ENCODE measurements at places on chromosomes 1 and 21. TPM values are rescaled to one million over a fixed set of nuclear protein-coding genes. Genes with fewer than 3 reads are reported as not detected.

- H3K27ac ChIP-seq, result no peak overlapping the region
- H3K27me3 ChIP-seq, result no peaks in the 10 kb centered on the region
- no peaks in the 10 kb centered on the region for H3K36me3 ChIP-seq
- H3K4me3 ChIP-seq, result no peak overlapping the region
- no peaks in the 10 kb centered on the region for H3K4me1 ChIP-seq
Observed at GRCh38 chr1:202801175-202801574, 7.0 kb downstream of the KDM5B start.

DNA sequence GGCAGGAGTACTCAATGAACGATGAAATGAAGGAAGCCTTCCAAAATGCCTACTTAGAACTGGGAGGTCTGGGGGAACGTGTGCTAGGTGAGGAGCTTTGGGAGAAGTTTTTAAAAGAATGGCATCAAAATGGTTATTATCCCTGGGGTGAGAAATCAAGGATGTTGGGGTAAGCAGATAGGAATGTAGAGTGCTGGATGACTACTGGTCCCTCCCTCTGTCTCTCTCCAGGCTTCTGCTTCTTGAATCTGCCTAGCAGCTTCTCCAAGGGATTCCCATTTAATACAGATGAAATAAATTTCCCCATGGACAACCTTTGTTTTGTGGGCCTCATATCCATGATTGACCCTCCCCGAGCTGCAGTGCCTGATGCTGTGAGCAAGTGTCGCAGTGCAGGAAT, 19.0 kb upstream of the CASQ1 start:
- H3K4me1 ChIP-seq, result no peaks in the 10 kb centered on the region
- no peak overlapping the region for H3K27ac ChIP-seq
- H3K4me3 ChIP-seq, result no peak overlapping the region
- no peak for DNase-seq
- H3K27me3 ChIP-seq, result no peaks in the 10 kb centered on the region
- no peaks in the 10 kb centered on the region for H3K36me3 ChIP-seq

GRCh38 chr1:236098267-236098666, 33.4 kb upstream of the NID1 start:
- H3K27me3 ChIP-seq, result no peaks in the 10 kb centered on the region
- DNase-seq, result no peak
- H3K4me3 ChIP-seq, result no peak overlapping the region
- peaks cover 6% of the 10 kb centered on the region for H3K4me1 ChIP-seq

DNA sequence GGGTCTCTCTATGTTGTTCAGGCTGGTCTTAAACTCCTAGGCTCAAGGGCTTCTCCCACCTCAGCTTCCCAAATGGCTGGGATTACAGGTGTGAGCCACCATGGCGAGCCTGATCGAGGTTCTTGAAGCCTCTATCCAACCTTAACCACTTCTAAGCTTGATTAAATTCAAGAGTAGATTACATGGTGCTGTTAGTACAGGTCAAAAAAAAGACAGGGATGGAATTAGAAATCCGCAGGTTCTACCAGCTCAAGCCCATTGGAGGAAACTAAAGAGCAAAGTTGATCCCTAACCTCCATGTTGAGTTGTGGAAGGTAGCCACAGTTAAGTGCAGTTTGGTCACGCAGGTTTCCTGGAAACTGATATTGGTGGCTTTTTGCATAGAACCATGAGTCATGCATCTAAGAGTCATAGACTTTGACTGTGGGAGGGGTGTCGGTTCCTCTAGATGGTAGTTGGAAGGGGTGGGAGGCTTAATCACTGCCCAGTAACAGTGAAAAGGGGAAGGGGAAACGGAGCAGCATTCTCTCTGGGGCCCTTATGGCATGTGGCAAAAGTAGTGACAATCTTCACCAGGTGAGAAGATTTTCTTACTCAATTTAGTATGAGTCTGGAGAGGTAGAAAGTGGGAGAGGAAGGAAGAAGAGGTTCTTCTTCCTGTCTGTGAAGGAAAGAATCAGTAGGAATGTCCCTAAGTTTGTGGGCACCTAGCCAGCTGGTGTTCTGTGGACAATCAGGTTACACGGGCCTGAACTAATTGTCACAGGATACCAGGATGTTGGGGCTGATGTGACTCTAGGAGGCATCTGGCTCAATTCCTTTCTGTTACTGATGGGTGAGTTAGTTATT, 7.0 kb downstream of the CD53 start:
- no peaks in the 10 kb centered on the region for H3K4me1 ChIP-seq
- no peaks in the 10 kb centered on the region for H3K27me3 ChIP-seq
- no peaks in the 10 kb centered on the region for H3K36me3 ChIP-seq
- no peak overlapping the region for H3K27ac ChIP-seq

- H3K4me3 ChIP-seq, result no peak overlapping the region
- peak overlapping the region; percentile 98 for H3K27ac ChIP-seq
- no peaks in the 10 kb centered on the region for H3K36me3 ChIP-seq
Observed at GRCh38 chr21:46093668-46094400, 4.1 kb upstream of the COL6A2 start.

- no peaks in the 10 kb centered on the region for H3K27me3 ChIP-seq
- H3K4me1 ChIP-seq, result no peaks in the 10 kb centered on the region
- H3K36me3 ChIP-seq, result no peaks in the 10 kb centered on the region
- no peak overlapping the region for H3K4me3 ChIP-seq
- DNase-seq, result no peak
- peak overlapping the region; percentile 39 for H3K27ac ChIP-seq
Observed at GRCh38 chr1:172699111-172699510, 40.2 kb downstream of the FASLG start.

DNA sequence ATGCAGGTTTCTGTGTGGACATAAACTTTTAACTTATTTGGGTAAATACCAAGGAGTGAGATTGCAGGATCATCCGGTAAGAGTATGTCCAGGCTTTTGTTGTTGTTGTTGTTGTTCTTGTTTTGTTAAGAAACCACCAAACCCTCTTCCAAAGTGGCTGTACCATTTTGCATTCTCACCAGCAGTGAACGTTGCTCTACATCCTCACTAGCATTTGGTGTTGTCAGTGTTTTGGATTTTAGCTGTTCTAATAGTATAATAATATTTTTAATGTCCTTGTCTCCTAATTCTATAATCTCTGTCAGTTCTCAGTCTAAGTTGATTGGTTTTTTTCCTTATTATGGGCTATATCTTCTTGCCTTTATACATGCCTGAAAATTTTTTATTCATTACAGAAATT, 37.8 kb downstream of the TENT5C start:
- H3K36me3 ChIP-seq, result no peaks in the 10 kb centered on the region
- H3K4me1 ChIP-seq, result no peaks in the 10 kb centered on the region
- no peak overlapping the region for H3K4me3 ChIP-seq
- H3K27me3 ChIP-seq, result no peaks in the 10 kb centered on the region

DNA sequence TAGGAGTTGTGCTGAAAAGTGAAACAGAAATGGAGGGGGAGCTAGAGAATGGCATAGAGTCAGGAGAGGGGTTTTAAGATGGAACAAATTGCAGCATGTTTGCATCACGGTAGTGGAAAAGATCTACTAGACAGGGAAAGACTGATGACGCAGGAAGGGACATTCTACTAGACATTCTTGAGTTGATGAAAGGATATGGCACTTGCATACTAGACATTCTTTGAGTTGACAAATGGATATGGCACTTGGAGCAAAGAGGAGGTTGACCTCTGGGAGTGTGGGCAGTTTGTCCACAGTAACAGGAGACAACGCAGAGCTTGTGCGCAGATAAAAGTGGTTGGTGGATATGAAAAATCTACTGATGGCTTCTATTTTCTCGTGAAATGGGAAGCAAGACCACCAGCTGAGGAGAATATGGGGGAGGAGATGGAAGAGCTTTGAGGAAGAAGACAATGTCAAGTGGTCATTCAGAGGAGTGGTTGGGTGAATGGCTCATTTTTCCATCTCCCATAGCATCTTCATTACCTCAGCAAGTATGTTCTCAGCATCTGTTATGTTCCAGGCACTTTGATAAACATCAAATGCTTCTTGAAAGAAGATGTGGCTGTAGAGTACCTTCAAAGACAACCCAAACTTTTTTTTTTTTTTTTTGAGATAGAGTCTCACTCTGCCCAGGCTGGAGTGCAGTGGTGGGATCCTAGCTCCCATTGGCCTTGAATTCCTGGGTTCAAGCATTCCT, 2.4 kb upstream of the CTPS1 start:
- H3K36me3 ChIP-seq, result no peaks in the 10 kb centered on the region
- peaks cover 3% of the 10 kb centered on the region for H3K4me1 ChIP-seq
- H3K4me3 ChIP-seq, result no peak overlapping the region
- H3K27ac ChIP-seq, result no peak overlapping the region
- no peak for DNase-seq

GRCh38 chr1:239816081-239816782, 275.5 kb upstream of the FMN2 start:
- no peak overlapping the region for H3K4me3 ChIP-seq
- H3K27me3 ChIP-seq, result no peaks in the 10 kb centered on the region

GRCh38 chr1:244960904-244961303, 96.6 kb upstream of the HNRNPU start:
- no peak overlapping the region for H3K27ac ChIP-seq
- H3K4me3 ChIP-seq, result no peak overlapping the region
- DNase-seq, result no peak
- no peaks in the 10 kb centered on the region for H3K36me3 ChIP-seq
- H3K4me1 ChIP-seq, result no peaks in the 10 kb centered on the region

GRCh38 chr1:224435318-224435763, 744 bp upstream of the WDR26 start:
- H3K27ac ChIP-seq, result peak overlapping the region; percentile 99
- peak overlapping the region; percentile 92 for H3K4me3 ChIP-seq
- no peaks in the 10 kb centered on the region for H3K27me3 ChIP-seq
- peaks cover 29% of the 10 kb centered on the region for H3K4me1 ChIP-seq

GRCh38 chr1:74681001-74681400, 7.4 kb upstream of the ERICH3 start:
- H3K4me3 ChIP-seq, result no peak overlapping the region
- H3K27me3 ChIP-seq, result no peaks in the 10 kb centered on the region
- no peak for DNase-seq
- H3K27ac ChIP-seq, result no peak overlapping the region

DNA sequence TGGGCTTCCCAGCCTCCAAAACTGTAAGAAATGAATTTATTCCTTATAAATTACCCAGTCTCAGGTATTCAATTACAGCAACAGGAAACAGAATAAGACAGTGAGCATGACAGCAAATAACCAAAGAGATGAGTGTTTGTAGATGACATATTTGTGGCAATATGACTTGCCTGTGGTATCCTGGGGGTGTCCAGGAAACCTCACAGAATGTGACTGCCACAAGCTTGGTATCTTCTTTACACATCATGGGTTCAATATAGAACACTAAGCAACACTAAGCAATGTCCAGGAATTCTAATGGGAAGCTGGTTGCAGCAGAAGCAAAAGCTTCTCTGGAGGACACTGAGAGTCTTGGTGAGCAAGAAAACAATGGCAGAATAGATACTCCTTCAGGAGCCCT, 236.4 kb upstream of the BEND5 start:
- H3K27ac ChIP-seq, result no peak overlapping the region
- DNase-seq, result no peak
- no peaks in the 10 kb centered on the region for H3K4me1 ChIP-seq
- no peak overlapping the region for H3K4me3 ChIP-seq
- H3K27me3 ChIP-seq, result no peaks in the 10 kb centered on the region

- H3K36me3 ChIP-seq, result peaks cover 17% of the 10 kb centered on the region
- H3K4me3 ChIP-seq, result no peak overlapping the region
- no peaks in the 10 kb centered on the region for H3K27me3 ChIP-seq
- no peak for DNase-seq
- H3K27ac ChIP-seq, result no peak overlapping the region
Observed at GRCh38 chr1:42774928-42775526, 8.0 kb downstream of the C1orf50 start.

- H3K36me3 ChIP-seq, result no peaks in the 10 kb centered on the region
- H3K27ac ChIP-seq, result peak overlapping the region; percentile 89
- peaks cover 40% of the 10 kb centered on the region for H3K27me3 ChIP-seq
- H3K4me1 ChIP-seq, result peaks cover 32% of the 10 kb centered on the region
- DNase-seq, result no peak
- peak overlapping the region; percentile 43 for H3K4me3 ChIP-seq
Observed at GRCh38 chr1:227946624-227947385, 927 bp downstream of the WNT9A start.

DNA sequence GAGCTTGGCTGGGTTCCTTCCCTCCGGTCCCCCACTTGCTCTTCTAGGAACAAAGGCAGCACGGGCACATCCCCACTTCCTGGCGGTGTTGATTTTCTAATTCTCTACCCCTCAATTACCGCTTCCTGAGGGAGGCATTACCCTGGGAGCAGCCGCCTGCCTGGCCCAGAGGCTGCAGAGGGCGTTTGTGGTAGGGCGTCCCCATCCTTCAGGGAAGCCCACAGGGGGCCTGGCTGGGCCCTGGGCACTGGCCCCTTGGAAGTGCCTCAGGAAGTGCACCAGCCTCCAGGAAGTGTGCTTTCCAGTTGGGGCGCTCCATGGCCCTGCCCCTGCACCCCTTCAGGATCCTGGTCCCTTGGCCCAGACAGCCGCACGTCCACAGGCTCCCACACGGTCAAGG, 42.1 kb upstream of the CASZ1 start:
- no peaks in the 10 kb centered on the region for H3K27me3 ChIP-seq
- no peak overlapping the region for H3K4me3 ChIP-seq
- H3K4me1 ChIP-seq, result peaks cover 14% of the 10 kb centered on the region
- no peaks in the 10 kb centered on the region for H3K36me3 ChIP-seq

DNA sequence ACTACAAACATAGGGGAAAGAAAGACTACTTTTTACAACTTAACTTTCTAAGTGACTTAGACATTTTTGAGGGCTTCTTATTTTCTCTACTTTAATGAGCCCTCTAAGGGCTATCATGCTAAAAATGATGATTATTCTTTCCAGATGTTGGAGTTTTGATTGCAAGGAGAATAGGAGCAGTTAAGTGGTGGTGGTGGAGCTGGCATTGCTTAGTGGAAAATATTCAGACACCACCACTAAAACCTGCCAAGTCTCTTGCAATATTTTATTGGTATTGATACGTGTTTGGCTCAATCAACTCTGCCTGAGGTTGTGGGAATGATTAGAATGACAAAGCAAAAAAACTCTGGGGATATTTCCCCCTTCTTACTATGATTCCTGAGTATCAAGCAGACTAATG, 82.6 kb upstream of the PTGFR start:
- no peak for DNase-seq
- H3K4me3 ChIP-seq, result no peak overlapping the region
- H3K36me3 ChIP-seq, result no peaks in the 10 kb centered on the region
- H3K27me3 ChIP-seq, result no peaks in the 10 kb centered on the region

DNA sequence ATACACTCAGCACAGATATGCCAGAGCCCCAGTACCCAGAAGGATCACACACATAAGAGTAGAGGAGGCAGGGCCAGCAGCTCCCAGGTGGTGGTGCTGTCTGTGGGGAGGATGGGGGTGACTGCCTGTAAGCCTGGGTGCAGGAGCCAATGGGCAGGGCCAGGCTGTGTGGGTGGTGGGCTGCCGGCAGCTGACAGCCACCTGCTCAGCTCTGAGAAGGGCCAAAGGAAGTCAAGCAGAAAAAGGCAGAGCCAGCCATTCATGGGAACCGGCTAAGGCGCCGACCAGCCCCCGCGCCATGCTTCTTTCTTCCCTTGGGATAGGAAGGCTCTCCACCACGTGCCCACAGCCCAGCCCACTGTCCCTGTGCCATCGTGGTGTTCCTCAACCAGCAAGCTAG, 14.1 kb downstream of the PIK3C2B start:
- H3K27me3 ChIP-seq, result no peaks in the 10 kb centered on the region
- no peak for DNase-seq
- no peak overlapping the region for H3K27ac ChIP-seq
- H3K36me3 ChIP-seq, result peaks cover 4% of the 10 kb centered on the region
- no peak overlapping the region for H3K4me3 ChIP-seq
- H3K4me1 ChIP-seq, result peaks cover 41% of the 10 kb centered on the region

GRCh38 chr1:163205513-163205912, 2.8 kb upstream of the RGS5 start:
- no peak for DNase-seq
- H3K36me3 ChIP-seq, result no peaks in the 10 kb centered on the region
- no peak overlapping the region for H3K4me3 ChIP-seq
- no peaks in the 10 kb centered on the region for H3K27me3 ChIP-seq

Gene AKIRIN1
- total RNA-seq, result 25.4 TPM

Gene RCSD1
- 1.2 TPM for total RNA-seq

Gene ZBTB8OS
- total RNA-seq, result 26.9 TPM

Gene ERO1B
- total RNA-seq, result 1.2 TPM

Gene ATP1A2
- total RNA-seq, result 32.6 TPM

Gene CFHR4
- not detected for total RNA-seq

Gene TCHH
- total RNA-seq, result 0.19 TPM
